ENCODE measurements at places on chromosomes 1 and 21.

- DNase-seq: no peak
Measured at GRCh38 chr1:50542362-50542761, 119.1 kb upstream of the DMRTA2 start.

- peak; percentile 78 for DNase-seq
Measured at GRCh38 chr1:201792534-201793305, 36.2 kb upstream of the IPO9 start.

DNA sequence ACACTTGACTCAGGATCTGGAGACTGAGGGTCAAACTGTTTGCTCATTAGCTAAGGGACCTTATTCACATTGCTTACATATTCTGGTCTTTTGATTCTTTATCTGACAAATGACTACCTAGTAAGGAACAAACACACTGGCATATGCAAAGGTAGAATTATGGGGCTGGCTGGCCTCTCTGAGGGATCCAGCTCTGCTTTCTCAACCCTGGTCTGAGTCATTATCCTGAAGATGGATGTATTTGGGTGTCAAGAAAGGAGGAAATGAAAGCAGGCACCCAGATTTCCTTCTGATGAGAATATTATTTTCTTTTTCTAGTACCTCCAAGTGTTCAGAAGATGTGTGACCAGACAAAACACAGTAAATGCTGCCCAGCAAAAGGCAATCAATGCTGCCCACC lies 6.0 kb downstream of the SMCP start:
- DNase-seq: no peak

DNA sequence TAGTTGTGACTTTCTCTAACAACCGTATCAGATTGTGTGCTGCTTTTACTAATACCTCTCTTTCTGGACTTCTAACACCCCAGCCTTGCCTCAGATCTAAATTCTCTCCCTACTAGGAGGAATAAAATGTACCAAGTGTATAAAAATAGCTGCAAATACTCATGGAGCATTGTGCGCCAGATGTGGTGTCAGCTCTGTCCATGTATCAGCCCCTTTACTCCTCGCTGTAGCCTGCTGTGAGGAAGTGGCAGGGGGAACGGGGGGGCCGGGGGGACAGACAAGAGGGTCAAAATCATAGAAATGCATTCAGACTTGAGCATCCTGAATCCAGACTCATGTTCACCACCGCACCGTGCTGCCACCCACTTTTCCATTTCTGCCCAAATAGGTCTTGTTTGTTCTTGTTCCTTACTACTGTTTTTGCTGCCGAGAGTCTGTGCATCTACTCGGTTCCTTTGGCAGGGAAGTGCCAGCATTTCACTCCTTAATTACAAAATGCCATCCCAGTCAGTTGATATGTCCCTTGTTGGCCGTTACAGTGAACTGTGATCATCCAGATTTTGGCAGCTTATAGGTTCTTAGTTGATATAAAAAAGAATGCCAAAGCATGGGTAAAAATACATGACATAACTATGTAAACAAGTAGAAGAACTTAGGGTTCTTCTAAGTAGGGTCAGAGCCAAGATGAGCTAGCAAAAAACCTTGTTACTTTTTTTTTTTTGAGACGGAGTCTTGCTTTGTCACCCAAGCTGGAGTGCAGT lies 76.4 kb downstream of the UBE4B start:
- DNase-seq: no peak

GRCh38 chr1:167148421-167148820 lies 54.5 kb downstream of the STYXL2 start:
- no peak for DNase-seq
